ENCODE measurements at places on chromosomes 1 and 21.
A peak's percentile ranks its signal among the peaks of the same experiment; 100 is the strongest.

- peak; percentile 40 for DNase-seq
These were observed 27.6 kb downstream of the SKI start for GRCh38 chr1:2255420-2256369.

- DNase-seq: no peak
These were observed 13.0 kb upstream of the PADI1 start for GRCh38 chr1:17191990-17192242.

- DNase-seq: no peak
These were observed 844.1 kb downstream of the LTN1 start for GRCh38 chr21:28148400-28149064.

DNA sequence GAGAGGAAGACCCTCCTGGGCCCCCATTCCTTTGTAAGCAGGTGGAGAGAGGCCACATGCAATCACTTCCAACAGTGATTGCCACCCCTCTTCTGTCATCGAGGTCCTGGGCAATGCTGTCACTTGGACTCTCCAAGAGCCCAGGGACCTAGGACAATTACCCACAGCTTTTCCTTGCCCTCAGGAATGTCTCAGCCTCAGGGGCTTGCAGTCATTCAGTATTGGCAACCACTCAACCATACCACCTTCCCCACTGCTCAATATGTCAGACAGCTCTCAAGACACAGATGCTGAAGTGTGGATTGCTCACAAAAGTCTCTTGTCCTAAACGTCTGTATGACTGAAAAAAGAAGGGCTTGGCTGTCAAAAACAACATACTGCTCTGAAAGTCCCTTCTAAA is 87.8 kb downstream of the PTPN14 start:
- DNase-seq: no peak

DNA sequence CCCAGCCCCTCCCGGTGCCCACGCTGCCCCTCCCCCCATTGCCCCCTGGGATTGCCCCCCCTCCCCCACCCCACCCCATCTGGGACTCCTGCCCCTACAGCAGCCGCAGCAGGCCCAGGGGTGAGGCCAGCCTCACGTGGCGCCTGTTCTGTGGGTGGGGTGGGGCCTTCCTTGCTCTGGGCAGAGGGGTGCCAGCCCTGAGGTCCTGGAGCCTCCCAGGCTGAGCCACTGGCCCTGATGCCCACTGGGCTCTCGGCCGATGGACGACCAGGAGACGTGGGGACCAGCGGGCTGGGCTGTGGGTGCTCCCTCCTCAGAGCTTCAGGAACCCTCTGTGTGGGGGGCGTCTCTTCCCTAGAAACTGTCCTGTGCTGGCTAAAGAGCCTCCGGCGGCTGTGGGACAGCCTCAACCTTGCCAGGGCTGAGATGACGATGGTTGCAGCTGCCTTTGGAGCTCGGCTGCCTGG is 5.8 kb upstream of the C1orf159 start:
- no peak for DNase-seq

GRCh38 chr1:23804183-23804835 is 3.8 kb upstream of the GALE start:
- no peak for DNase-seq

DNA sequence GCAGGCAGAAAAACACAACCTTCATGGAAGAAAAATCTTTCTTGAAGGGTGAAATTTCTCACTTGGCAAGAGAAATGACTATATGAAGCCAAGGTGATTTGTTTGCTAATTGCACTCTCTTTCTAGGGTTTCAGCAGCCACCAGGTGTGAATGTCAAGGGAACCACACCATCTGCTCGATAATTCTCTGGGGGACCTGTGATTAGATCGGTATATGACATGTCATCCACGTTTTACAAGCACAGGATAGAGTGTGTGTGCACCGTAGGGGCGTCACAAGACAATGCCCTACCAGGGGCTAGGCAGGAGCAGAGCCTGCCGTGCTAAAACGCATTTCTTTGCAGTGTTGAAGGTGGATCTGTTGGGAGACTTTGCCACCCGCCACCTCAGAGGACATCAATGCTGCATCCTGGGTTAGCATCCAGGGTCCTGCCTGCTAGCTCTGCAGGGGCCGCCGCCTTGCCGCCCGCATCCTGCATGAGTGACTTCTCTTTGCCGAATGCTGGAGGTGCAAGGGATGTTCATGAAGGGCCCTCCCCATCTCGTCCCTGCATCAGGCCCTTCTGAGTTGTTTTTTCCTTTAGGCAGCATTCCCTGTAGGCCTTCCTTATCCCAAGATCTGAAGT is 37.8 kb upstream of the CCSAP start:
- no peak for DNase-seq

- no peak for DNase-seq
These were observed 11.8 kb upstream of the SDHB start for GRCh38 chr1:17065666-17066065.

DNA sequence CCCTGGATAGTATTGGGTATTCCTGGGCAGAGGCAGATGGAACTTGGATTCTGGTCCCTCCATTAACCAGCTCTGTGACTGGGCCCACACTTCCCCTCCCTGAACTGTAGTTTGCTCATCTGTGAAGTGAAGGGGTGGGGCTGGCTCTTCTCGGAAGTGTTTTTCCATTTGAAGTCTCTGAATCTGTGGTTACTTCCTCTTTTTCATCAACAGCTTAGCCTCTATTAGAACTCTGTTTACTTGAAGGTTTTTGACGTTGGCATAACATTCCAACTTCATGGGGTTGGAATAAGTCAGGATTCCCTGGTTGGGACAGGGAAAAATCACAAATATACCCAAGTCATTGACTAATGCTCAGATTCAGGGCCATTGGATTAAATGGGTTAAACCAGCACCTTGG is 3.6 kb downstream of the KIAA0040 start:
- peak; percentile 51 for DNase-seq

DNA sequence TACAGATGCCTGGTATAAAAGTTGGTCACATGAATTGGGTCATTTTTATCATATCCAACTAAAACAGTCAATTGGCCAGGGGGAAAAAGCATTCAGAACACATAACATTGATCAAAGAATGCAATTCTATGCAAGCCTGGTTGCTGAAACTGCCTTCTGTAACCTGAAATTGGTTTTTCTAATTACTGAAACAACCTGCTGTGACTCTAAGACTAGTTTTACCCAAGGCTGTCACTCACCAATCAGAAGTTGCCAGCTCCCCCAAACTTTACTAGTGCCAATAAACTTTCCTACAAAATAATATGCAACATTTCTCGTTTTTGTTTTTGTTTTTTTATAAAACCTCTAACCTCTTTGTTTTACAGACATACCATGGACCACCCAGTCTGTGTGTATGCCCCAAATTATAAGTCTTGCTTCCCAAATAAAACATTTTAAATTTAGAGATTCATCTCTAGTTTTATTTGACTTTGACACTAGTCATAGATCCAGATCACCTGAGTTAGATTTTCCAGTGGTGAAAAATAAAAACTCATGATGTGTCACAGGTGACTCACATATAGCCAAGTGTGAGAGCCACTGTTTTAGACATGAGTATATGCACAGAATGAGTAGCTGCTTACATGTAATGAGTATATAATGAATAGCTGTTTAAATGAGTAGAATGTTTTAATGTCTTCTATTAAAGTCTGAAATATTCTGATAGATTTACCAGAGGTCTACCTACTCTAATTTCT is 64.2 kb upstream of the CR2 start:
- DNase-seq: no peak

Measured in stimulated activated CD4-positive, alpha-beta T cell treated with anti-CD3 and anti-CD28 coated beads, Interleukin-12 subunit alpha, Interleukin-12 subunit beta, amount 100 ng/mL, for 24 hours (primary cell).